Activated T-cell treated with anti-CD3 and anti-CD28 coated beads, Interleukin-2, amount 50 U/mL, for 4 hours (primary cell): ENCODE measurements at places on chromosomes 4 and X. TPM values are rescaled to one million over a fixed set of nuclear protein-coding genes. Genes with fewer than 3 reads are reported as not detected.

- no peak for DNase-seq
Measured at GRCh38 chr4:40363945-40364344, 28.8 kb downstream of the CHRNA9 start.

DNA sequence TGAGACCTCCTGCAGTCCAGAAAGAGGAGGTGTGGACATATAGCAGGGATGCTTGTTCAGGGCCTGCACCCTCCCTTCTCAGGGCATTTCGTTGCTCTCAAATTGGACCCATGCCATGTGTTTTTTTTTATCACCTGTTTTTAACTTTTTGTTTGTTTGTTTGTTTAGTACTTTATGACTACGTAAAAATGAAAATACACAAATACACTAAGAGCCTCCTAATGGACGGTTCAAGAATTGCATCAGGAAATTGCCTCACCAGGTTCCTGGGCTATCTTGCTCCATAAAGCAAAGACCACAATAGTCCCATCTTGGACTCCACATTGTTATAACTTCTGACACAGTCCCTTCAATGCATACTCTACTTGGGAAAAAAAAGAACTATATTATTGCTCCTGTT, 1685.9 kb upstream of the TENM3 start:
- no peak for DNase-seq

DNA sequence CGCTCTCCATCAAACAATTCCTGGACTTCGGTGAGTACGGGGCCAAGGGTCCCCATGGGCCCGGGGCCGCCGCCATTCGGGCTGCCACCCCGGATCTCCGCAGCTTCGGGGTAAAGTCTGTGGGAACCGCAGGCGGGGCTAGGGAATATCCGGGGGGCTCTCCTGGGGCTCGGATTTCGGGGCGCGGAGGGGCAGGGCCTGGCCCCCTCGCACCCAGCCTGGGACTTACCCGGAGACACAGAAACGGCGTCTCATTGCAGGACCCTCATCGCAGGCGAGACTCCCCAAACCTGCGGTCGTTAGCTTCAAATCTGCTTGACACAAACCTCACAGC, 413 bp downstream of the PDK3 start:
- no peak for DNase-seq

GRCh38 chr4:168849997-168850396, 160.1 kb downstream of the CBR4 start:
- DNase-seq, result no peak

DNA sequence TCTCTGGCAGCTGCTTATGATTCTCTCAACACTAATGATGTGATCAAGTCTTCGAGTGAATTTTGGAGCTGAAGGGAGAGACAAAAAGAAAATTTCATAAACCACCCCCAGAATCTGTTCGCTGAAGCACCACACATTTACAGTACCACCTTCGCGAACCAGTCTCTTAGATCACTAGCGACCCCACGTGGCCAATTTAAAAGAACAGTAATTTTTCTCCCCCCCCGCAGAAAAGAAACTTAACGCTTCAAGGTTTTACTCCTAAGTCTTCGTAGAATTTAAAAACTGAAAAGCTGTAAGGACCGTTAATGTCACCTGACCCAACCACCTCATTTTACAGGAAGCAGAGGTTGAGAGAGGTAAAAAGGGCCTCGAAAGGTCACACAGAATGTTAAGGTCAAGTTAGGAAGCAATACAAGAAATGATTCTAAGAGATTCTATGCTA, 187.5 kb downstream of the QDPR start:
- DNase-seq, result peak; percentile 60

NXF3 gene
- not detected for total RNA-seq

PAGE4 gene
- not detected for total RNA-seq

FAT4 gene
- total RNA-seq, result 0.03 TPM

PDGFRA gene
- 0.22 TPM for total RNA-seq

RRH gene
- total RNA-seq, result 0.26 TPM
